ENCODE measurements at places on chromosomes 2 and 18.
A peak's percentile ranks its signal among the peaks of the same experiment; 100 is the strongest.

DNA sequence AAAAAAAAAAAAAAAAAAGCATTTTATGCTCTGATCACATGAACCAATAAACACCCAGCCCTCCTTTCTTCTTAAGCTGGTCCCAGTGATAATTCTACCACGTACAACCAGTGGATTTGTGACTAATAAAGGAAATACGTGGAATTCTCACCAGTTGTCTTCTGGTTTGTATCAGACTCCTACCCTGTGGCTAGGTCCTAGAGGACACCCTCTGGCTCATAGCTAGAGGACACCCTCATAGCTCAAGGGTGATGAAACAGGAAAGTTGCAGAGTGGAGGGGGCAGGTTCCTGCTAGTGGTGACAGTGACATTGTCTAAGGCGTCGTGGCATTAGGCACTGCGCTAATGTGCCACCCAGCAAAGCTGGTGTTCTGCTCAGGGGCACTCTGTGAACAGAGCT is 167.8 kb downstream of the BCL11A start:
- DNase-seq: no peak

DNA sequence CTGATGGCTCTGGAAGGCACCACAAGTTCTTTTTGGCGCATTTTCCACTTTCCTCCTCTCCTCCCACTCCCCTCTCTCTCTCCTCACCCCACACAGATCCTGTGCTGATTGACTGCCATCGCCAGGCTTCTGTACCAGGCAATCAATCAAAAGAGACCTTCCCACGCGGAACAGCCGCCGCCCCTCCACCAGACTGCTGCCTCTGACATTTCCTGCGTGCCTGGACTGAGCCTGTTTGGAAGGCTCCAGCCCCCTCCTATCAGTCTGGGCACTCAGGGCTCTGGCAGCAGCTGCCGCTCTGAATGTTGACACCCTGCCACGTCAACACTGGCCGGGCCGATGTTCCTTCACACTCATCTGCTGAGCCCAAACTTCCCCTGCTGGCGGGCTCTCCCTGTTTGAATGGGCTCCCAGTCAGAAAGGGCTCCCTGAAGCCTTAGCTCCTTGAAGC is 467.7 kb downstream of the EPHA4 start:
- peak; percentile 37 for DNase-seq

DNA sequence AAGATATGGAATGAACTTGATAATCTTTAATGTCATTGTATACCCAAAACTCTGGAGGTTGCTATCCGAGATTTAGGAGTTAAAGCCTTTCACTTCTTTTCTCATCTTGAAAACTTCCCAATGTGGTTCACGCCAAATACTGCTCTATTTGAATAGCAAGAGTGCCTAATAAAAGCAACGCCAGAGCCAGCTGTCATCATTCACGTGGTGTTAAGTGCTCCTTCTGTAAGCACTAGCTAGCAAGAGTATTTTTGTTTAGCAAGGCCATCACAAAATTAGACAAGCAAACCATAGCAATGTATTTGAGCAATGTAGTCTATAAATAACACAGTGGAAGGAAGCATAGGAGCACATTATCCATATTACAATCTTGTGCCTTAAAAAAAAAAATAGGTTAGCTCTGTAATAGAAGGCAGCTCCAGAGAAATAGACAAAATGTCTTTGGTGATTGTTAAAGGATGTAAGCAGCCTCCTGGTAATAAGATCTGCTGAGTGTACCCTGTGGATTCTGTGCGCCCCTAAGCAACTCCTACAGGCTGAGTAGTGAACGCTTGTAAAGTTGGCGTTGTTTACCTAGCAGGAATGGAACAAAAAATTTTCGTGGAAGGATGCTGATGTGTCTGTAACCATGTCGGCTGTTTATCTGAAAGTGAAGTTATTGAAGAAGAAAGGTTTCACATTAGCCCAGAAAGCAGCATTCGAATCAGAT is 518.0 kb downstream of the CNTNAP5 start:
- DNase-seq: no peak

DNA sequence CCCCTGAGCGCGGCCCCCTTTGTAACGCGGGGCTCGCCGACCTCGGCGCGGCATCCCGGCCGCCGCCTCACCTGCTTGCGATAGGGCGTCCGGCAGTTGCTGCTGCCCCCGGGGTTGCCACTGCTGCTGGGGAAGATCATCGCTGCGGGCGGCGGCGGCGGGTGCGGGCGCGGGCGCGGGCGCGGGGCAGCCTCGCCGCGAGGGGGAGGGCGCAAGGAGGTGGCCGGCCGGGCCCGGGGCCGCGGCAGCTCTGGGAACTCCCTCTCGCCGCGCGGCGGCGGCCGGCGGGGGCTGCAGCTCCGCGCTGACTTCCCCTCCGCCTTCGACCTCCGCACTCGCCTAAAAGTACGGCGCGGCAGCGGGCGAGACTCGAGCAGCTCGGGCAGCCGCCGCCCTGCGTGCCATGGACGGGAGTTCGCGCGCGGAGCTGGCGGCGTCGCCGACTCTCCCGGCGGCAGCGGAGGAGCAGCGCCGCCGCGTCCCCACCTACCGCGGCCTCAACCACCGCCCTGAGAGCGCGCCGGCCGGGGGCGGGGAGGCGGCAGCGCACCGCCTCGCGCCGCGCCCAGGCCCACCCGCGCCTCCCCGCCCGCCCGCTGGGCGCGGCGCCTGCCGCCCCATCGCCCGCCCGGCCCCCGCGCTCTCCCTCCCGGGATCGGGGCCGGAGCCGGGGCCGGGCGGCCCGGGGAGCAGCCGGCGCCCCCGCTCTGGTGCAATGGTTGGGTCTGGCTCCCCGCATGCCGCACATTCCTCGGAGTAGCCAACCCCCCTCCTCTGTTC is 86.0 kb downstream of the RBMS1 start:
- DNase-seq: peak; percentile 46

- DNase-seq: peak; percentile 93
These were observed at the start of gene ARHGAP15 for GRCh38 chr2:143128681-143129580. Gene ARHGAP15 (plus strand): TSS chr2:143129419.

GRCh38 chr2:207161247-207162123 is 4.3 kb downstream of the KLF7 start:
- no peak for DNase-seq

DNA sequence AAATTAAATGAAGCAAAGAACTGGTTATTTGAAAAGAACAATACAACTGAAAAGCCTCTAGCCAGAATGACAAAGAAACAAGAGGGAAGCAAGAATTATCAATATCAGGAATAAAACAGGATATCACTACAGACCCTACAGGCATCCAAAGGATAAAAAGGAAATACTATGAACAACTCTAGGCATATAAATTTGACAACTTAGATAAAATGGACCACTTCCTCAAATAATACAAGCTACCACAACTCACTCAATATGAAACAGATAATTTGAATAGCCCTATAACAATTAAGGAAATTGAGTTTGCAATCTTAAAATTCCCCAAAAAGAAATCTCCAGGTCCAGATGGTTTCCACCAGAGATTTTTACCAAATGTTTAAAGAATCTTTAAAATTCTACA is 19.8 kb downstream of the RPRD1A start:
- no peak for DNase-seq

DNA sequence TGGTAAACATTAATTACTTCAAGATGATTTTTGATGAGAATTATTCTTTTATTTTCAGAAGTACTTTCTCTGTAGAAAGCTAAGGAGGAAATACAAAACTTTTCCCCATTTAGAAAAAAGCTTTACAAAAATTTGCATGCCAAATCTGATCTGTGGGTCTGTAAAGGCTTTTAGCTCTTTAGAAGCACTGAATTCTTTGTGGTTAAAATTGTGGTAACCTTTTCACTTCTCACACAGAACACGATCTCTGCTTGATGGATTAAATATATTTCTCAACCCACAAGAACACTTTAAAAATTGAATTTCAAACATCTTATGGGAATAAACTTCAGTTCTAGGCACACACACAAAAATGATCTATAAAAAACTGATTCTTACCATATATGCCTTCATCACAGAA is 63.7 kb downstream of the VIL1 start:
- DNase-seq: peak; percentile 17

DNA sequence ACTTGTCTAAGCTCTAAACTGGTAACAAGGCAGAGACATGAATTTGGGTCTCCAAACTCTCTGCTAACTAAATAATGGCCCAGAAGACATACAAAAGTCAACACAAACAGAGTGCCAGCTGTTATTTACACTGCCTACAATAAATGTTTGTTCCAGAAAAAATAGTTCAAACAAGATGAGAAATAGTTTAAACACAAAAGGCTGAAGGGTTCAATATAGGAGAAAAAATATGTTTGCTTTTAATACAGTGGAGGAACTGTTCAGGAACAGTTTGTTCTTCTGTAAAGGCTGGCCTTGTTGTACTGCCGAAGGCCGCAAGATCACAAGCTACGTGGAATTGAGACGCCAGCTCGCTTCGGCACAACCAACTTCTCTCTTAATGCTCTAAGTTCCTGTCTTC is 74.6 kb downstream of the AFF3 start:
- DNase-seq: no peak

DNA sequence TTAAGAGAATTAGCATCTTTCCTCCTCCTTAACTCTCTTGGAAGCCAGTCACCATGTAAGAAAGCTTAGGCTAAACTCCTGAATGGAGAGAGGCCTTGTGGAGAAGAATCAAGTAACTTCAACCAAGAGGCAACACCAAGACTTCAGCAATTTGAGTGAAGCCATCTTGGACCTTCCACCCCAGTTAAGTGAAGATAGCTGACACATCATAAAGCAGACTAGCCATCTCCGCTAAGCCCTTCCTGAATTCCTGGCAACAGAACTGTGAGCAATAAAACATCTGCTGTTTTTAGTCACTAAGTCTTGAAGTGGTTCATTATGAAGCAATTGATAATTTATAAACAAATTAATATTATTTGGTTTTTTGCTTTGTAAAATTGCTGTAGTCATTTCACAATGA is 1.5 kb upstream of the ZNF397 start:
- DNase-seq: no peak

GRCh38 chr2:196259507-196260481 is 88.4 kb upstream of the STK17B start:
- DNase-seq: no peak

DNA sequence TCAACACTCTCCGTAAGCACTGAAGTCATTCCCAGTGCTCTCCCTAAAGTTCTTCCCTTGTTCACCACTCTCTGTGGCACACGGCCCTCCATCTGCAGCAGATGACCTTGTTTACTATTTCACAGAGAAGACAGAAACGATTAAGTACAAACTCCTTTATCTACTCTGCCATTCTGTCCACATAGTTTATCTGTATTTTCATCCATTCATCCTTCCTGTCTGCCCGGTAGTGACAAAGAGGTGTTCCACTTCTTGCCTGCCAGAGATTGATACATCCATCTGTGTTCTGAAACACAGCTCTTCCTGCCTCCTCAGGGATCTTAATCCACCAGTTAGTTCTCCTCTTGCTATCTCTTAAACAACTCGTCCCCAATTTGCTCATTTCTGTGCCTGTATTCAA is 77.9 kb upstream of the CD226 start:
- DNase-seq: no peak

GRCh38 chr2:148515976-148516375 is 128.6 kb upstream of the EPC2 start:
- no peak for DNase-seq

- no peak for DNase-seq
These were observed 492.1 kb upstream of the PIK3C3 start for GRCh38 chr18:41462946-41463345.

DNA sequence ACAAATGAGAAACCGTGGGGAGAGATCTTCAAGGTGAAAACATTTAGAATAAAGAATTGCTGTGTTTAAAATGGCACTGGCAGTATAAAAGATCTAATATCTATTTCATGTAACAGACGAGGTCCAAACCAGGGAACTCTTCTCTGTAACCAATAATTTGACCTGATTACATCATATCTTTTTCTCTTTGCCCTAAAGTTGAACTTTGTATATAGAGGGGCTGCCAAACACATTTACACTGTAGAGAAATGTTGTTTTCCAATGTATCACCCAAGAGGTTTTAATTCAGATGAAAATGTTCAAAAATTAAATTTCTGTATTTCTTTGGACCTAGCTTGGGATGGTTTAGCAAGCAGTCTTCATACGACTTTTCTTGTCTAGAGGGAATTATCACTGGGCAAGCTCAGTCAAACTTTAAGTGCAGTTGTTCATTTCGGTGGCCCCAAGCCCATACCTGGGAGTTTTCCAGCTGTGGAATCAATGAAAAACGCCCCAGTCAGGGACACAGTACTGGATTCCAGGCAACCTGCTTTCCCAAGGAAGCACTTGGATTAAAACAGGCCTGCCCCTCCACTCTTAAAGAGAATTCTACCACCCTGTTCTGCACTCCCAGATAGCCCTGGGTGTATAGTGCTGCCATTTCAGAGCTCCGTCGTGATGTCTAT is 208.5 kb upstream of the FN1 start:
- DNase-seq: no peak

DNA sequence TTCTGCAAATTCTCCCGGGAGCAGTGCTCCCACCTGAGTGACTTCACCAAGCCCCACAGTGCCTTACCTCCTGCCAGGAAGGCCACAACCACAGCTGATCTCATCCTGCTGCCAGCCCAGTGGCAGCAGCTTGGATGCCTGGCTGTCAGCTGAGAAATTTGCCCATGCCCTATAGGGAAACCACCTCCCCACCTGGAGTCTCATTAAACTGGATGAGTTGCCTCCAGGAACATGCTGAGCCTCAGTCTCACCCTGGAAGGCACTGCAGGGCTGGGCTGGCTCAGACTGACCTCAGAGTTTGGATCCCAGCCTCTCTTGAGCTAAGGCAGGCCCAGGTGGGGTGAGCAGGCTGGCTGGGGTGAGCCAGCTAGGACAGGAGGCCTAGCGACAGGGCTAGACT is 23.3 kb downstream of the REEP1 start:
- no peak for DNase-seq

DNA sequence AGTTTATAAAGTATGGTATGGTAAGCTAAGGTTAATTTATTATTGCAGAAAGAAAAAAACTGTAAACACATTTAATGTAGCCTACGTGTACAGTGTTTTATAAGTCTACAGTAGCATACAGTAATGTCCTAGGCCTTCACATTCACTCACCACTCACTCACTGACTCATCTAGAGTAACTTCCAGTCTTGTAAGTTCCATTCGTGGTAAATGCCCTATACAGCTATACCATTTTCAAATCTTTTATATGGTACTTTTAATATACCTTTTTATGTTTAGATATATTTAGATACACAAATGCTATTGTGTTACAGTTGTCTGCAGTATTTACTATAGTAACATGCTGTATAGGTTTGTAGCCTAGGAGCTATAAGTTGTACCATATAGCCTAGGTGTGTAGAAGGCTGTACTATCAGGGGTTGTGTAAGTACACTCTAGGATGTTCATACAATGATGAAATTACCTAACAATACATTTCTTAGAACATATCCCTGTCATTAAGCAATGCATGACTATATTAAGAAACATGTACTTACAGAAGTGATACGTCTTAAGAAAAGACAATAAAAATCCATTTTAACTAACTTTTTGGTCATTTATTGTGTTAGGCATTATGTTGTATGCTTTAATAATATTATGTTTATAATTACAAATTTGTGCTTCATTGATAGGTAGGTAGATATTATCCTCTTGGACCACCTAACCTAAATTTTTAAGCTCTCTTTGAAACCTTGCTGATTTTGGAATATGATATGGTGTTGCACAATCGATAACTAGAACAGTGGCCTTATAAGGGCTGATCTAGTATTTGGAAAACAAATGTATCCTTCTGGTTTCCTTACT is 51.9 kb downstream of the VRK2 start:
- DNase-seq: no peak

Data from GM12865 (cell line).